CMK (cell line): ENCODE measurements at places on chromosomes 12 and 14.
A peak's percentile ranks its signal among the peaks of the same experiment; 100 is the strongest.

DNA sequence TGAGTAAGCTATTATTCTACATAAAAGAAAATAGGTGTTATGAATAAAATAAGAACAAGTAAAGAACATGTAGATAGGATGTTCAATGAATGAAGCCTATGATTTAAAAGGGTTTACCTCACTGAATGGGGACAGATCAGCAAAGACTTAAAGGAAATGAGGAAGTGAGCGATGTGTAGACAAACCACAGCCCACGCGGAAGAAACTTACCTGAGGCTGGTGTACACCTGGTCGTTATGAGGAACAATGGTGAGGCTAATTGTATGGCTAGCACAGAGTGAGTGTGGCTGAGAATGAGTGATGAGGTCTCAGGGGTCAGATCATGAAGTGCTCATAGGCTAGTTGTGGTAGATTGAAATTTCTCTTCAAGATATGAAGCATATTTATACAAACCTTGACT lies 221.7 kb downstream of the ALG10B start:
- DNase-seq: no peak

DNA sequence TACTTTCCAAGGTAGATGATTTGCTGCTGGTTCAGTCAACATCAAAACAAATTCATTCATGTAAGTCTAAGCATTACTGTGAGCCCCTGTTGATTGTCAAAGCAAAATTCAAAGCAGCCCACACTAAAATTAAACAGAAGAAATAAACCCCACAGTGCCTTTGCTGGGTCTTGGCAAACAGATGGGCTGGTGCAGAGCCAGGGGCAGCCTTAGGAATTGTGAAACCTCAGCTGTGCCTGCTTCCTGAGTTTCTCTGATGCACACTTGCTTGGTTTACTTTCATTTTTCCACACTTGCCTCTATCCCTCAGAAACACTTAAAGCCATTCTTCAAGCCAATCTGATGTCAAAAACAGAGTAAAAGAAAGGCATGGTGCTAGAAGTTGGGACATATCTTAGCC lies 6.6 kb upstream of the PLEKHG7 start:
- no peak for DNase-seq

DNA sequence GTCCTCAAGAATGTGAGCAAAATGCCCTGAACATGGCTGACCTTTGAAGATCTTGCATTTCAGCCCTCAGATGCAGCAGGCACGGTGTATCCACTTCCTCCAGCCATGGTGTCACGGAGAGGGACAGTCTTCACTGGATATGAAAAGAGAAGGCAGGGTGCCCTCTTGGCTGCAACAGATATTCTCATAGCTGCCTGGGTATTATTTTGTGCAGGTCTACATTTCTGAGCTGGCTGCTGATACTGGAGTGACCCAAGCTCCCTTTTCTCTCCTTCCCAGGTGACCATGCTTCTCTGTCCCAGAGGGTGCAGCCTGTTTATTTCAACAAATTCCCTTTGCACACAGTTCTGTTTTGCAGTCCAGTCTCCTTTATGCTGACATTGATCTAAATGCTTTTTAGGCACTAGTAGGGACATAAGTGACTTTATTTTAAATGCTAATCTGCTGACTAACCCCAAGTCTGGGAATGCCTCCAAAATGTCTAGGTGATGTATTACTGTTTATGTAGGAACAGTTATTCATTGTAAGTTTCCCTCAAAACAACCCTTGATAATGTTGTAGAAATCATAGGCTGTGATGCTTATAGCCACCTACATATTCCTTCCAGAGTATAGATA lies 17.4 kb upstream of the PYGL start:
- no peak for DNase-seq

DNA sequence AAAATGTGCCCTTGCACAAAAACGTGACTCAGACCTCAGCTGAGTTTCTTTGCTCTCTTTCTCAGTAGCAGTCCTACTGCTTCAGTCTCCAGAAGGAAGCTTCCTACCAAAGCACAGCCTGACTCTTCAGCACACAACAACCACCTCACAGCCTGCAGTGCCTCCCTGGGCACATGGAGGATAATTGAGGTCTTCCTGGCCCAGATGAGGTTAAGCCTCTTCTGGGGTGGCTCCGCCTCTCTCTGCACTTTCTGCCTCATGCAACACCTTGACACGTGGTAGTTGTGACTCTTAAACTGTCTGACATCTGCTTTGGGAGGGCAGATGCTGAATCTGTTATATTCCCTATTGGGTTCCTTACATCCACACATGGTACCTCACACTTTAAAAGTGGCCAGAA lies 33.8 kb downstream of the GIT2 start:
- no peak for DNase-seq

GRCh38 chr12:53414756-53415417 lies 8.8 kb upstream of the AMHR2 start:
- no peak for DNase-seq

DNA sequence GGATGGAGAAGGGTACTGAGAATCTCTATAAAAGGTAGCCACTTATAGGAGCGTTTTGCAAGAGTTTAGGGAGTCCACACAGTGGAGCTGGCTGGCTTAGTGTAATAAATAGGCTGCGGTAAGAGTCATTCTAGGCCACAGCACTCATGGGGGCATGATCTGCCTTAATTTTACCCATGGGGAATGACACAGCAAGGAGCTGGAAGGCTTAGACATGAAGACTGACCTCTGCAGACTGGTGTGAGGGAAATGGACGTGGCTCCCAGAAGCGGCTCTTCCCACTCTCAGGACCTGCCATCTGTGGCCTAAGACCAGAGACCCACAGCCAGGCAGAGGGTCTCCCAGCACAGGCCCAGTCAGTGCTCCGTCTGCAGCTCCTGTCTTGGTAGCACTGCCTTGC lies 173.3 kb downstream of the PPM1H start:
- no peak for DNase-seq

DNA sequence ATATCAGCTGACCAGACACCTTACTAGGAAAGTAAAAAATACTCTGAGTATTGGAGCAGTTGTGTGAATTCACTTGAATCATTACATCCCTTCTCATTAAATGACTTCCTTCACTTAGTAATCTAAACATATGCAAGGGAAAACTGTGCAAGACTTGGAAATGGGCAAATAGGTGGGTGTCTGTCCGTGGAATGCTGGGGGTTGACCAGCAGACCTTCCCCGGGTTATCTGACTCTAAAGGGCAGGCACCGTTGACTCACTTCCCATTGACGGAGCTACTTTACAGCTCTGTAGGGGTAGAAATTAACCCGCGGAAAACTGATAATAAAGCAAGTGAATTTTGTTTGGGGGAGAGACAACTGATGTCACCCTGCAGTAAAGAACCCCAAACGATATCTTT lies 199.3 kb downstream of the TTC7B start:
- no peak for DNase-seq

- peak; percentile 43 for DNase-seq
Measured at GRCh38 chr12:112170376-112170775, 45.0 kb downstream of the TRAFD1 start.

- DNase-seq: no peak
Measured at GRCh38 chr12:99154216-99154982, 493.2 kb upstream of the GARIN6 start.

- no peak for DNase-seq
Measured at GRCh38 chr12:108939594-108939993, 59.7 kb downstream of the DAO start.

- DNase-seq: no peak
Measured at GRCh38 chr12:104414581-104415341, 42.0 kb upstream of the CHST11 start.

DNA sequence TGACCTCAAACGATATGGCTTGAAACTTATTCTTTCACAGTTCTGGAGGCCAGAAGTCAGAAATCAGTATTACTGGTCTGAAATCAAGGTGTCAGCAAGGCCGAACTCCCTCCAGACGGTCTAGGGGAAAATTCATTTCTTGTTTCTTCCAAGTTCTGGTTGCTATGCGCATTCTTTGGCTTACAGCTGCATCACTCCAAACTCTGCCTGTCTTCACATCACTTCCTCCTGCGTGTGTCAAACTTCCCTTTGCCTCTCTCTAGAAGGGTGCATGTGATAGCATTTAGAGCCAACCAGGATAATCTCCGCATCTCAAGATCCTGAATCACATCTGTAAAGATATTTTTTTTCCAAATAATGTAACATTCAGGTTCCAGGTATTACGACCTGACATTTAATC lies 62.8 kb downstream of the DENND5B start:
- DNase-seq: no peak

DNA sequence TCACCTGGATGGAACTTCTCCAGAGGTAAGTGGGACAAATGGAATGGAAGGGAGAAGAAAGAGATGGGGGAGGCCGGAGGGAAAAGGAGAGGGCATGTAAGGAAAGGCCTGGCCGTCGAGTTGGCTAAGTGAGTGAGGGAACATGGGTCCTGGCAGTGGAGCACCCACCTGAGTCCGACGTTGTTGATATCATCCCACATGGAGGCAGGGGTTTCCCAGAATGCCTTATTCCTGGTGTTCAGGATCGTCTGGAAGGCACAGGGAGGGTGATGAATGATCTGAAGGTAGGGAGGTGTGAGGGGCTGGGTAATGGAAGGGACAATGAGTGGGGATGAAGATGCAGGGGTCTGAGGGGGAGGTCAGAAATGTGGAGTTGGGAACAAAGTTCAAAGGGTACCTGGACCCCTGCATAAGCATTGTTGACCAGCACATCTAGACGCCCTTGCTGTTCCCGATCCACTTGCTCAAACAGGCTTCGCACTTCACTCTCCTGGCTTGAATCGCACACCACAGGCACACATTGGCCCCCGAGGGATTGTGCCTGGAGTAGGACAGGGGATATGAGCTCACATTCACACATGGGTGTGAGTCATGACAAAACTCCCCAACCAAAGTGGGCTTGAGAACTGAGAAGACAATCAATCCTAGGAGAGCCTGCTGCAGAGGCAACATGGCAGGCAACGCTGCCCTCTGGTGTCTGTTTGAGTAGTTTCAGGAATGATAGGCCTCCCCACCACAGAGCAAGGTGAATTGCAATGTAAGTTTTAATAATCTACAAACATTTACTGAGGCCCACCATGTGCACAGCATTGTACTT lies 3.0 kb downstream of the DHRS1 start:
- DNase-seq: no peak

DNA sequence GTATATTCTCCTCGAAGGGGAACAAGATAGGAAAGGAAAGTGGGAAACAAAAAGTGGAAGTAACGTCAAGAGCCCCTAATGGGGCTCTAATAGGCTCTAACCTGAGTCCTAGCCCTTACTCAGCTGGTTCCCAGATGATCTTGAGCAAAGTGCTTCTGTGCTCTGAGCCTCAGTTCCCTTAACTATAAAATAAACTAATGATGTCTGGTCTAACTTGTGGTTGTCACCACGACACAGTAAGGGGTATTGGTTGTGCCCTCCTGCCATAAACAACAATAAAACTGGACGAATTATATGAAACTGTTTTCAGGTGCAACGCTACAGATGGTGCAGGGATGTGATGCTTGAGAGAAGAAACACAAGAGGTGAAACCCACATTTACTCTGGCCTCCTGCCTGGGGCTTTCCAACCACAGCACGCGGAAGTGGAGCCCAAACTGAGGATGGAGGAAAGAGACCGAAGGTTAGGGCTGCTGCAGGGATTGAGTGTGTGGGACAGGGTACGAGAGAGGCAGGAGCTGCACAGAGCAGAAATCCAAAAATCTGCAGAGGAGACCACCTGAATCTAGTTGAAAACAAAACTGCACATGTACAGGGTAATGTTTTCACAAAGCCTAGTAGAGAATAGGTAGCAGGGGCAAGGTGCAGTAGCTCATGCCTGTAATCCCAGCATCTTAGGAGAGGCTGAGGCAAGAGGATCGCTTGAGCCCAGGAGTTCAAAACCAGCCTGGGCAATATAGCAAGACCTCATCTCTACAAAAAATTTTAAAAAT lies 45.6 kb upstream of the BCL2L14 start:
- DNase-seq: no peak

DNA sequence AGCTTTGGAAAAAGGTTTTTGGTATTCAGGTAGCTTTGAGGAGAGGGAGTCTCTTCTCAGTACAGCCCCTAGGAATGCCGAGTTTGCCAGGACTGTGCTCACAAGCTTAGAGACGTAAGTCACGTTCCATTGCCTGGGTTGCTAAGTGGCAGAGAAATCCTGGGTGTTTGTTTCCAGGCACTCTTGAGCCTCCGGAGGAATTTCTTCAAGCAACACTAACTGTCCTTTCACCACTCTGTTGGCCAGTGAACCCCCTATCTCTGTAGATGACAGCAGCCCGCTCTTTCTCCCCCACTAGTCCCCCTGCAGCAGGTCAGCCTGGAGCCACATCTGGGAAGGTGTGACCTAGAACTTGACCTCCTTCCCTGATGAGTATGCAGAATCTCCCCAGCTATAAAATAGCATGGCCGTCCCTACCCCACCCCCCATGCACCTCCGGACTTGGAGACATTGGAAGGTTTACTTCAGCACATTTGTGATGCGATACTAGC lies 162.7 kb downstream of the ZFP36L1 start:
- DNase-seq: no peak

- no peak for DNase-seq
Measured at GRCh38 chr12:60335745-60336144, 739.9 kb downstream of the SLC16A7 start.

- DNase-seq: no peak
Measured at GRCh38 chr14:75877884-75878283, 103.9 kb downstream of the TGFB3 start.
